ENCODE measurements at places on chromosomes 6 and 20. TPM values are rescaled to one million over a fixed set of nuclear protein-coding genes. Genes with fewer than 3 reads are reported as not detected.

The HCK gene
- total RNA-seq, result not detected

The ASIP gene
- total RNA-seq, result not detected

The CCM2L gene
- not detected for total RNA-seq

The BANF2 gene
- total RNA-seq, result not detected

The AKAP7 gene
- total RNA-seq, result 5.9 TPM

The HLA-DOA gene
- total RNA-seq, result not detected

The PSMB8 gene
- total RNA-seq, result 118 TPM

The PRND gene
- not detected for total RNA-seq

The EPB41L1 gene
- 3.5 TPM for total RNA-seq

The ULBP3 gene
- total RNA-seq, result 5.4 TPM

The C6orf52 gene
- 2.2 TPM for total RNA-seq

The RBPJL gene
- total RNA-seq, result not detected
